ENCODE measurements at places on chromosomes 1 and 21. TPM values are rescaled to one million over a fixed set of nuclear protein-coding genes. Genes with fewer than 3 reads are reported as not detected.
A peak's percentile ranks its signal among the peaks of the same experiment; 100 is the strongest.

GRCh38 chr1:55589671-55590297, 374.6 kb upstream of the USP24 start:
- H3K27me3 ChIP-seq = no peaks in the 10 kb centered on the region
- H3K4me1 ChIP-seq = no peaks in the 10 kb centered on the region
- H3K27ac ChIP-seq = no peak overlapping the region
- no peaks in the 10 kb centered on the region for H3K36me3 ChIP-seq
- no peak overlapping the region for H3K4me3 ChIP-seq

DNA sequence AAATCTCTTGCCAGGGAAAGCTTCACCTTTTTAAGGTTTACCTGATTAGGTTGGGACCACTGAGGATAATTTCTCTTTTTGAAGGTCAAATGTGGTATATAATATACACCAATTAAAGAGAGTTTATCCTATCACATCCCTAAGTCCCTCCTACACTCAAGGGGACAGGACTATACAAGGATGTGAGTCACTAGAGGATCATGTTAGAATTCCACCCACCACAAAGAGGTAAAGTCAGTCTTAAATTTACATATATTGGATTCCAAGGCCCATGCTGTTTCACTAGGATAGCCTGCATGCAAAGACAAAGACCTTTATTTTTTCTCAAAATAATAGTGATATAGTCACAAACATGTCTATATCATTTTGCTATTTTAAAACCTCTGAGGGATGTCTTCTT, 164.4 kb downstream of the GIPC2 start:
- no peaks in the 10 kb centered on the region for H3K27me3 ChIP-seq
- H3K4me1 ChIP-seq = no peaks in the 10 kb centered on the region
- no peak for DNase-seq
- H3K4me3 ChIP-seq = no peak overlapping the region
- no peak overlapping the region for H3K27ac ChIP-seq

CHI3L2 gene
- polyA plus RNA-seq = 159 TPM

OR2AK2 gene
- not detected for polyA plus RNA-seq

GRCh38 chr1:176786274-176786673, 323.3 kb downstream of the PAPPA2 start:
- H3K27ac ChIP-seq = no peak overlapping the region
- no peaks in the 10 kb centered on the region for H3K27me3 ChIP-seq
- no peak for DNase-seq

DNA sequence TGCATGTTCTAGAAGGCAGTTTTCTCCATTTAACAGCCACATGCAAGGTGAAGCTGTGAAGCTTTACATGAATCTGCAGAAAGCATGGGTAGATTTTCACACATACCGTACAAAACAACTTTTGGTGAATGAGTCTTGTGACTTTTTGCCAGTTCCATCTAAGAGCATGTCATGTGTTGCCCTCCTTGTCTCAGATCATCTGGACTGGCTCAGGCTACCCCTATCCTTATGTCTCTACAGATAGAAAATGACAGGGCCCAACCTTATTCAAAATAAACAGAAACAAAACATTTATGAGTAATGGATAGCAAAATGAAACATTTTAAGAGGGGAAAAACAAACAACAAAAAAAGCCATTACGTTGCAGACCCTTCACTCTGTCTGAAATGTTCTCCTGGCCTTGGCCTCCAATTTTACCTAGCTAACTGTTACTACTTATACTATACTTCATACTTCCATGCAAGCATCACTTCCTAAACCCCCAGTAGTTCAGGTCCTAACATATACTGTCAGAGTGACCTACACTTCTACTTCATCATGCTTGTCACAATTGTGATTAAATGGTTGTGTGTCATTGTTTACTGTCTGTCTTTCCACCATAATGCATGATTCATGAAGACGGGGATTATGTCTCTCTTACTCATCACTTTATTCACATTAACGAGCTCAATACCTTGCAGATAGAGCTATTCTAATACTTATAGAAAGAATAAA, 39.0 kb downstream of the LRRC8C start:
- peaks cover 43% of the 10 kb centered on the region for H3K4me1 ChIP-seq
- no peak overlapping the region for H3K4me3 ChIP-seq
- DNase-seq = no peak
- no peaks in the 10 kb centered on the region for H3K36me3 ChIP-seq
- H3K27ac ChIP-seq = no peak overlapping the region

DNA sequence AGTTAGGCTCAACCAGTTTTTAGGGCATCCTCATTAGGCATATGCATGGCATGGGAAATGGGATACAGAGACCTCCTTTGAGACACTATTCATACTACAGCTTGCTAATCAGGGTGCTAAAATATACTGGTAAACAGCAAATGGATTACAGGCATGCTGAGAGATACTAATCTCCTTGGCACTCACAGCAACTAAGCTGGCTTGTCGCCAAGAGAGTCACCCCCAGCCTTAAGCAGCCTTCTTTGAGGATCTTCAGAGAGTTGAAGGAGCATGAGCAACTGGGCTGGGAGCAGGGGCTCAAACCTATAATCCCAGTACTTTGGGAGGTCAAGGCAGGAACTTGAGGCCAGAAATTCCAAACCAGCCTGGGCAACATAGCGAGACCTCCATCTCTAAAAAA, 120.1 kb upstream of the NR5A2 start:
- DNase-seq = no peak
- H3K4me1 ChIP-seq = no peaks in the 10 kb centered on the region
- H3K27me3 ChIP-seq = peaks cover 6% of the 10 kb centered on the region
- H3K36me3 ChIP-seq = no peaks in the 10 kb centered on the region
- no peak overlapping the region for H3K4me3 ChIP-seq

GRCh38 chr21:42176859-42177258, 42.1 kb upstream of the ABCG1 start:
- H3K36me3 ChIP-seq = no peaks in the 10 kb centered on the region
- no peak for DNase-seq
- no peak overlapping the region for H3K4me3 ChIP-seq

DNA sequence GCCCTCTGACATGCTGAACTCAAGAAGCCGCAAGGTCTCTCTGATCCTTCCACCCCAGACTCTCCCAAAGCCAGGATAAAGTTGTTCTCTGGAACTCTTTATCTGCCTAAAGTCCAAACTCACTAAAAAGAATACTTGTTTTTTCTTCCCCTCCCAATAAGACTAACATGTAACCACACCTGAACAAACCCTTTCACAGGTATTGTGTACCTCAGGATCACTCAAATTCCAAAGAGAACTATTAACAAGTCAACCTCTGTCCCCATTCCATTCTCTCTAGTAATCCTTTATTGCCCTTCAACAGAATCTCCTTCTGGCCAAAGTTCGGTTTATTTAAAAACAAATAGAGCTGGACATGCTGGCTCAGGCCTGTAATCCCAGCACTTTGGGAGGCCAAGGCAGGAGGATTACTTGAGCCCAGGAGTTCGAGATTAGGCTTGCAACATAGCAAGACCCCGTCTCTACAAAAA, 4.1 kb upstream of the TOE1 start:
- no peak for DNase-seq
- no peaks in the 10 kb centered on the region for H3K27me3 ChIP-seq
- no peak overlapping the region for H3K27ac ChIP-seq
- peaks cover 29% of the 10 kb centered on the region for H3K36me3 ChIP-seq

- peak overlapping the region; percentile 14 for H3K4me3 ChIP-seq
- peaks cover 15% of the 10 kb centered on the region for H3K4me1 ChIP-seq
- H3K27ac ChIP-seq = no peak overlapping the region
- H3K27me3 ChIP-seq = peaks cover 5% of the 10 kb centered on the region
- H3K36me3 ChIP-seq = no peaks in the 10 kb centered on the region
These were observed 13.2 kb upstream of the HMGCL start for GRCh38 chr1:23838401-23838866.

GSTM1 gene
- 0.47 TPM for polyA plus RNA-seq

GRCh38 chr1:45410850-45411509, 70.7 kb upstream of the MUTYH start:
- no peak for DNase-seq
- no peak overlapping the region for H3K27ac ChIP-seq
- H3K4me1 ChIP-seq = peaks cover 15% of the 10 kb centered on the region

- H3K4me1 ChIP-seq = no peaks in the 10 kb centered on the region
- H3K27me3 ChIP-seq = no peaks in the 10 kb centered on the region
- no peaks in the 10 kb centered on the region for H3K36me3 ChIP-seq
- no peak overlapping the region for H3K4me3 ChIP-seq
- no peak for DNase-seq
- H3K27ac ChIP-seq = no peak overlapping the region
These were observed 684.0 kb downstream of the NCAM2 start for GRCh38 chr21:21682172-21682571.

- no peaks in the 10 kb centered on the region for H3K36me3 ChIP-seq
- no peaks in the 10 kb centered on the region for H3K4me1 ChIP-seq
- H3K27ac ChIP-seq = no peak overlapping the region
- H3K4me3 ChIP-seq = no peak overlapping the region
These were observed 48.0 kb upstream of the LRRC52 start for GRCh38 chr1:165495858-165496205.

CCT3 gene
- 73.7 TPM for polyA plus RNA-seq

FPGT gene
- 5.1 TPM for polyA plus RNA-seq

Data from spleen (tissue), 13 donors.